ENCODE measurements at places on chromosomes 4 and X.

DNA sequence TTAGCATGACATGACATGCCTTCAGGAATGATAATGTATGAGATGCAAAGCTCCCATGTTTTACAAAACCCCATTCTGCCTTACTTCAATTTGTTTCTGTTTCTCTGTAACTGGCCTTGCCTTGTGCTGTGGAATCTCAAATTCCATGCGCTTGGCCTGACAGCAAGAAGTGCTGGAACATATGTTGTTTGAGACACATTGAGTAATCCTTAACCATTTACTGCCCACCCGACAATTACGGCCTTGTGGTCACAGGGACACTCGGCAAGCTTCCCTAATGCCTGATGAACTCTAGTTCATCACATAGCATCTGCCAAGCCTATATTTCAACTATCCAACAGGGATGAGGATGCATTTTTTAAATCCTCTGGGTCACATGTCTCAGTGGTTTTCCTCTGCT, 226.4 kb upstream of the CASK start:
- peak; percentile 16 for DNase-seq

GRCh38 chr4:39975488-39976089, 2.1 kb downstream of the PDS5A start:
- no peak for DNase-seq

DNA sequence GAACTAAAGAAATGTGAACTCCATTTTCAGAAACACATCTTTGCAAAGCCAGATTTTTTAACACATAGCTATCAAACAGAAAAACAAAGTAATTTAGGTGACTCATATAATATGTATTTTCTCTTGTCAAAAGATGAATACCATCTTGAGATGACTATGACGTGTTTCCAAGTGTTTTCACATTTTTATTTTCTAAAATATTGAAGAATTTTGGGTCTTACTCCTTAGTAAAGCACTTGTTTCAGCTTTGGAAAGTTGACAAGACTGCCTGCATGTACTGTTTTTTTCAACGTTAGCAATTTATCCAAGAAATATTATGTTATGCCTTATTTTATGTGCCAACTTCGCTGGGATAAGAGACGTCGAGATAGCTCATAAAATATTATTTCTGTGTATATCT, 733.9 kb upstream of the EPHA5 start:
- DNase-seq: no peak

DNA sequence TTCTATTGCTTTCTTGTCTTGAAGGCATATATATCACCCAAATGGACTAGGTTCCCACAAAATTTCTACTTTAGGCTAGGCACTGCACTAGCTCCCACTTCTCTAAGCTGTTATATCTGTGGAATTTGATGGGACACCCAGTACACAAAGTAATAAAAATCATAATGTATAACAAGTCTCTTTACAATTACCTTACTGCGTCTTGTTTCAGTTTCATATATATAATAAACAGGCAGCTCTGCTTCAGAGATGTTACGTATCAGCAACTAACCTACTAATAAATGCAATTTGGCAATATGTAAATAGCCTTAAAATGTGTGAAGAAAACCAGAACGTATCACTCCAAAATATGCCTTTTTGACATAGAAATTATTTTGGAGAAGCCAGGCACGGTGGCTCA, 42.0 kb upstream of the UGDH start:
- DNase-seq: no peak

GRCh38 chrX:106730401-106730800, 3.9 kb downstream of the RNF128 start:
- DNase-seq: no peak

GRCh38 chrX:3037218-3037617, 4.1 kb upstream of the ARSF start:
- peak; percentile 1 for DNase-seq

DNA sequence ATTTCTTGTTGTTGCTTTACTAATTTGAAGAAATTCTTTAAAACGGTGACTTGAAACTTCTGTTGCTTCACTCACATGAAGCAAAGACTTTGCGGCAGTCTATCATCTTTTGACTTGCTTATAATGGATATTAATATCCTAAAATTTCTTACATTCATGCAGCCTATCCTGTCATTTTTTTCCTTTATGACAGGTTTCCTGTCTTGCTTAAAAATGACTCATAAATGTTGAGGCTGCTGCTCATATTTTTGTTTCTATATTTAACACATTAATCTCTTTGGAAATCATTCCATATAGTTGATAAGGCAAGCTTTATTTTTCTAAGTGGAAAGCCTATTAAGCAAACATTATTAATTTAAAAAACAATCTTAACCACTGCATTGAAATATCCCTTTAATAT, 176.6 kb upstream of the GALNTL6 start:
- DNase-seq: no peak

DNA sequence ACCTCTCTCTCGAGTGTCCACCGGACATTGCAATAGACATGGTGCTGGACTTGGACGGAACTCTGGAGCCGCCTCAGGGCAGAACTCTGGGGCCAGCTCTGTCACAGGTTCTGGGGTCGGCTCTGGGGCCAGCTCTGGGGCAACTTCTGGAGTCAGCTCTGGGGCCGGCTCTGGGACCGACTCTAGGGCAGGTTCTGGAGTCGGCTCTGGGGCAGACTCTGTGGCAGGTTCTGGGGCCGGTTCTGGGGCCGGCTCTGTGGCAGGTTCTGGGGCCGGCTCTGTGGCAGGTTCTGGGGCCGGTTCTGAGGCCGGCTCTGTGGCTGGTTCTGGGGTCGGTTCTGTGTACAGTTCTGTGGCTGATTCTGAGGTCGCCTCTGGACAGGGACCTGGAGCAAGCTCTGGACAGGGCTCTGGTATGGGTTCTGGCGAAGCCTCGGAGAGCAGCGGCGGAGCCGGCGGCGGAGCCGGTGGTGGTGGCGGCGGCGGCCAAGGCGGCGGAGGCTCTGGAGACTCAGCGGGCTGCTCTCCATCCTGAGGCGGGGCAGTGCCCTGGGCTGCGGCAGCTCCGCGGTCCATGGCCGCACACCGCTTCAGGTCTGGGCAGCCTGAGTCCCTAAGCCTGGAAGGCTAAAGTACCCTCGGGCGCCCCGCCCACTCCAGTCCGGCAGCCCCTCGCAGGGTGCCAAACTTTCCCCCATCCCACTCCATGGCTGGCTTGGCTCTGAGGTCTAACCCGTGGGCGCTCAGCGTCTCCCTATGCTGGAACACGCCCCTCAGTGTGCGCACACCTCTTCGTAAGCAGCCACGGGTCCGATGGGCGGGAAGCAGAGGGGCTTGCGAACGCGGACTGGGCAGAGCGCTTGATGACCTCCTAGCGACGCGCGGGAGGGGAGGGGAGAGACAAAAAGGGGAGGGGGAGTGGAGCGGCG, at the start of gene DGKK:
TSS of gene DGKK (minus strand) at position 723 of the 929 bp plus-strand sequence. CDS start at position 576, 147 bp downstream.
- DNase-seq: peak; percentile 83

GRCh38 chr4:112748352-112748878, 111.5 kb downstream of the LARP7 start:
- DNase-seq: peak; percentile 8

- no peak for DNase-seq
These were observed 138.9 kb upstream of the ITM2A start for GRCh38 chrX:79506001-79506400.

DNA sequence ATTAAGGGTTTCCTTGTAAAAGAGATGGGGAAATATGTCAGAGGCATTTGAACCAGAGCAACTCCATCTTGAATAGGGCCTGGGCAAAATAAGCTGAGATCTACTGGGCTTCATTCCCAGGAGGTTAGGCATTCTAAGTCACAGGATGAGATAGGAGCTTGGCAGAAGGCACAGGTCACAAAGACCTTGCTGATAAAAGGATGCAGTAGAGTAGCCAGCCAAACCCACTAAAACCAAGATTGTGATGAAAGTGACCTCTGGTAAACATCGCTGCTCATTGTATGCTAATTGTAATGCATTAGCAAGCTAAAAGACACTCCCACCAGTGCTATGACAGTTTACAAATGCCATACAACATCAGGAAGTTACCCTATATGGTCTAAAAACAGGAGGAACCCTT, 1390.3 kb downstream of the RAPGEF2 start:
- no peak for DNase-seq

DNA sequence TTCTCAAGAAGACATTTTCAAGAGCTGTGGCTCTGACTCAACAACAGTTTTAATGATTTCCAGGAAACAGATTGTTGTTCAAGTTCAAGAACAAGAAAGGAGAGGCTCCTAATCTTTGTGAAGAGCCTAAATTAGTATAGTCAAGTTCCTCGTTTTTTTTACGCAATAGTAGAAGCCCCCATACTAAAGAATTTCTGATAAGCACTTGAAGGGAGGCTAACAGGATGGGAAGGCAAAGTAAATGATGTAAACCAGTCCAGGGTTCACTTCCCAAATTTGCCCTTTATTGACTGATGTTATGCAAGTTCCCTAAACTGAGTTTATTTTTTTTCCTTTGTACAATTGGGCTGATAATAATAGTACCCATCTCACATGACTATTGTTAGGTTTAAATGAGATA, 178.2 kb downstream of the RTL9 start:
- no peak for DNase-seq

- DNase-seq: no peak
These were observed 10.9 kb upstream of the CLTRN start for GRCh38 chrX:15675490-15675921.

- no peak for DNase-seq
These were observed 34.1 kb downstream of the MOB1B start for GRCh38 chr4:70936200-70936787.

Measured in eye (tissue), 1 donor.